ENCODE measurements at places on chromosomes 2 and 18.

DNA sequence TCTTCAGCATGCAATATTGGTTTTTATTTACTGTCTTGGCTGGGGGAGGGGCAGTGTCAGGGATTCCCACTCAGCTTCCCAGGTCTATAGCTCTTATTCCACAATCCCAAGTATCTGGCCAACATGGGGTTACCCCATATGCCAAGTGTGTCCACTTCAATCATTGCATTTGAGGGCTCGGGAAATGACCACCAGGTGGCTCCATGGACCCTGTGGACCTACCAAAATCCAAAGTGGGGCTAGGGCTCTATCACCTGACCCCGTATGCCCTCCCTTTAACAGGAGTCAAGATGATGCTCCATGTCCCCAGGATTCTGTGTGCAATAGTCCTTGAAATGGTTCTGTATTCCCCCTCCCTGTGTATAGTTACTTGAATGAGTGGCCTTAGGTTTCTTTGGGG, 12.1 kb upstream of the TRAF3IP1 start:
- no peak overlapping the region for H3K4me3 ChIP-seq
- no peak for DNase-seq
- H3K4me1 ChIP-seq = peaks cover 14% of the 10 kb centered on the region
- H3K27me3 ChIP-seq = no peaks in the 10 kb centered on the region
- H3K27ac ChIP-seq = no peak overlapping the region
- H3K36me3 ChIP-seq = no peaks in the 10 kb centered on the region

DNA sequence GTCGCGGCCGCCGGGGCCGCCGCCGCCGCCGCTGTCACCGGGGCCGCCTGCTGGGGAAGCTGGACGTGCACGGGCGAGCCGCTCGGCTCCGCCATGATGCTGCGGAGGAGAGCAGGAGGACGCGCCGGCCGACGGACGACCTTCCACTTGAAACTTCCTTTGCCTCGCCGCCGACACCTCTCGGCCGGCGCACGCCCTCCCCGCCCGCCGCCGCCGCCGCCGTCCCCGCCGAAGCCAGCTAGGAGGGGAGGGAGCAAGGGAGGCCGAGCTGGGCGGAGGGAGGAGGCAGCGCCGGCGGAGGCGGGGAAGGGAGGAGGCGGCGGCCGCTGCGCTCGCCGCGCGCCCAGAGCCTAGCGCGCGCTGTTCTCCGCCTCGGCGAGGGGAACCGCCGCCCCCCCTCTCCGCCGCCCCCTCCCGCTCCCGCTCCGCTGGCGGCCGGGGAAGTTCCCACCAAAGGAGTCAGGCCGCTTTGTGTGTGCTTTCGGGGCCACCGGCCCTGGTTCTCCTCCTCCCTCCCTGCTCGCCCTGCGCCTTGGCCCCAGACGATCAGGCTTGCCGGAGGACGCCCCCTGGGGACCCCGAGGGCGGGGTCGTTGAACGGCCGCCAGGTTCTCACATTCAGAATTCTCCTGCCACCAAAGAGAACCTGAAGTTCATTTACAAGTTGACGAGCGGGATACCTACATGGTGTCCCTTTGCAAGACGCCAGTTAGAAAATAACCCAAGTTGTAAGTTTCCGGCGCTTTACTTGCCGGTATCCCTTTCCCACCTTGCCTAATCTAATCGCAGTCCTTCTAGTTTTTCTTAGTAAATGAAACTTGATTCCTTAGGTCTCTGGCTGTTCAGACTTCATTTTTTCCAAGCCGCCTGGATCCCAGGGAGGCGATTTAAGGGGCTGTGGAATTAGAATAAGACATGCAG, at the start of gene STK39:
Gene STK39 (minus strand): TSS at position 255 of the 921 bp plus-strand sequence. CDS start 160 bp downstream, at position 95.
- peak within 1 kb of the TSS; percentile 58 for H3K4me3 ChIP-seq
- no peak within 1 kb of the TSS for H3K27ac ChIP-seq
- H3K36me3 ChIP-seq = no peaks in the 10 kb centered on the region
- H3K4me1 ChIP-seq = peaks cover 11% of the 10 kb centered on the region

DNA sequence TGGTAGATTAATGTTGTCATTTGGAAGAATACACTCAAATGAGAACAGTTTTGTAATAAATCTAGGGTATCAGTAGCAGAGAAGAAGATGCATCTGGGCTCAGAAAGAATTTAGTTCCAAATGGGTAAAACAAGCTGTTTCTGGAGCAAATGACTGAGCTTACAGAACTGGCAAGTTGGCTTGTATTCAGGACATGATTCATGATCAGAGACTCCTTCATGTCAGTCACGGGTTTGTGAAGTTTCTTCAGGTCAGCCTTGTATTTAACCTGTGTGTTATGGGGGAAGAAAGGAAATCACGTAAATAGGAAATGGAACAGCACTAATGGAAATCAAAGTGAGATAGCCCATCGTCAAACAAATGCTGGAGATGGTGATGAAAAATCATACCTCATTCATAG, 109.1 kb downstream of the RIF1 start:
- H3K4me1 ChIP-seq = peaks cover 3% of the 10 kb centered on the region
- H3K36me3 ChIP-seq = no peaks in the 10 kb centered on the region
- DNase-seq = no peak
- no peak overlapping the region for H3K4me3 ChIP-seq
- no peaks in the 10 kb centered on the region for H3K27me3 ChIP-seq

- H3K4me1 ChIP-seq = no peaks in the 10 kb centered on the region
- no peaks in the 10 kb centered on the region for H3K27me3 ChIP-seq
- no peak overlapping the region for H3K27ac ChIP-seq
- no peak for DNase-seq
- no peaks in the 10 kb centered on the region for H3K36me3 ChIP-seq
- no peak overlapping the region for H3K4me3 ChIP-seq
Measured at GRCh38 chr2:100673691-100674485, 111.1 kb downstream of the PDCL3 start.

DNA sequence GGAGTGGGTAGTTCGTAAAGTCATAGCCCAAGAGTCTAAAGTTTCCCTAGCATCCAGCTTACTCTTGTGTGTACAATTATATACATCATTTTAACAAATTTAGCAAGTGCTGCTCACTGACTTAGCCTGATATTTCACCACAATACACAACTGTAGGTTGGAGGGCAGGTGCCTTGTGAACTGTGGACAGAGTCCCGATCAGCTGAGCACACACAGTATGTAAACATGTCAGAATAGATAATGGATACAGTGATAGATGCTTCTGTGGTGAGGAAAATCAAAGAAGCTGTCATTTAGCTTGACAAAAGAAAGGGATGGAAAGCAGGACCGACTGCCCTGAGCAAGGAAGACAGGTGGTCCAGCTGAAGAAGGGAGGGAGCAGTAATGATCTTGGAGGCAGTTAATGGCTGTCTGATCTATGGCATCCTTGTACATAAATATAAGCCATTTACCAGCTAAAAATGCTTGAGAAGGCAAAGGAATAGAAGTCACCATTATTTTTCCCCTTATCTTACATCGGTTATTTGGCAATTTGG, 372.8 kb upstream of the UBE2E3 start:
- H3K27ac ChIP-seq = no peak overlapping the region
- DNase-seq = peak; percentile 32
- no peak overlapping the region for H3K4me3 ChIP-seq
- no peaks in the 10 kb centered on the region for H3K4me1 ChIP-seq

DNA sequence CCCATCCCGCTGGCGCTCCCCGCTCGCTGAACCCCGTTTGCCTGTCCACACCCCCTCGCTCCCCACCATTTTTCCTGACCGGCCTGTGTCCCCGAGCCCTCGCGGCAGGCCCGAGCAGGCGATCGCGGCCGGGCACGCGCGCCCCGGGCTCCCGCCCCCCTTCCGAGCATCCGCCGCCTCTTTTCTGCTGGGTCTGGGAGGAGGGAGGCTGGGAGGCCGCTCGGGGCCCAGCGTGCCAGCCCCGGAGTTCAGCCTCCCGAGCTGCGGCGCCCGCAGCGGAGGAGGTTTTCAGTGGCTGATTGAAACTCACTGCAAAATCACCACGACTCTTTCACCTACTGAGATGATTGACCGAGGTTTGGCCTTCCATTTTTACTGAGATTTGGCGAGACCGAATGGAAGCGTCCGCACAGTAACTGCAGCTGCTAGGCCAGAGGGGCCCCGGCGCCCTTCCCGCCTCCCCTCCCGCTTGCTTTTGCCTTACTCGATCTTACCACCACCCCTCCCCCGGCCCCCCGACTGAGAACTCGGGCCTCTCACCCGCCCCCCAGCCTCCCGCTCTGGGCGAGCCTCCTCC, 4.8 kb downstream of the SOX11 start:
- H3K27ac ChIP-seq = no peak overlapping the region
- DNase-seq = no peak
- H3K4me3 ChIP-seq = no peak overlapping the region
- no peaks in the 10 kb centered on the region for H3K4me1 ChIP-seq

DNA sequence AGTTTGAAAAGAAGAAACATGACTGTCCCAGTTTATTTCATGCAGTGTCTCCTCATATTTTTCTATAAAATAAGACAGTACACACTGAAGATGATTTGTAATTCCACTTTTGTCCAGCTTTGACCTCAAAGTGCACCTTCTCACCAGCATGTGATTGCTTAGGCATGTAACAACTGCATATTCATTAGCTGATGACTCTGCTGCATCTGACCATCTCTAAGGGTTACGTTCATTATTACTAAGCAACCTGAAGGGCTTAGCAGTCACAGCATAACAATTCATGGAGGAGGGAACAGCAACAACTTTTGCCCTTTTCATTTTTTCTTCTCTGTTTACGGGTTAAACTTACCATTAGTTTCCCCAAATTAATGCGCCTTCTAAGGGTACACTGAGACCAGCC, 330.6 kb upstream of the PIK3C3 start:
- H3K4me3 ChIP-seq = no peak overlapping the region
- no peaks in the 10 kb centered on the region for H3K4me1 ChIP-seq
- no peak for DNase-seq
- H3K36me3 ChIP-seq = no peaks in the 10 kb centered on the region

- DNase-seq = no peak
- no peak overlapping the region for H3K27ac ChIP-seq
- no peaks in the 10 kb centered on the region for H3K27me3 ChIP-seq
- H3K4me1 ChIP-seq = no peaks in the 10 kb centered on the region
- H3K36me3 ChIP-seq = no peaks in the 10 kb centered on the region
Measured at GRCh38 chr18:1090758-1091157, 186.1 kb downstream of the ADCYAP1 start.

- no peak for DNase-seq
- H3K4me1 ChIP-seq = peaks cover 17% of the 10 kb centered on the region
- H3K27ac ChIP-seq = no peak overlapping the region
- H3K36me3 ChIP-seq = peaks cover 1% of the 10 kb centered on the region
- no peak overlapping the region for H3K4me3 ChIP-seq
- no peaks in the 10 kb centered on the region for H3K27me3 ChIP-seq
Measured at GRCh38 chr18:74507927-74508326, 11.8 kb downstream of the CNDP2 start.

Measured in Caco-2 (cell line).